Kidney epithelial cell (primary cell): ENCODE measurements at places on chromosomes 12 and 14. TPM values are rescaled to one million over a fixed set of nuclear protein-coding genes. Genes with fewer than 3 reads are reported as not detected.

DNA sequence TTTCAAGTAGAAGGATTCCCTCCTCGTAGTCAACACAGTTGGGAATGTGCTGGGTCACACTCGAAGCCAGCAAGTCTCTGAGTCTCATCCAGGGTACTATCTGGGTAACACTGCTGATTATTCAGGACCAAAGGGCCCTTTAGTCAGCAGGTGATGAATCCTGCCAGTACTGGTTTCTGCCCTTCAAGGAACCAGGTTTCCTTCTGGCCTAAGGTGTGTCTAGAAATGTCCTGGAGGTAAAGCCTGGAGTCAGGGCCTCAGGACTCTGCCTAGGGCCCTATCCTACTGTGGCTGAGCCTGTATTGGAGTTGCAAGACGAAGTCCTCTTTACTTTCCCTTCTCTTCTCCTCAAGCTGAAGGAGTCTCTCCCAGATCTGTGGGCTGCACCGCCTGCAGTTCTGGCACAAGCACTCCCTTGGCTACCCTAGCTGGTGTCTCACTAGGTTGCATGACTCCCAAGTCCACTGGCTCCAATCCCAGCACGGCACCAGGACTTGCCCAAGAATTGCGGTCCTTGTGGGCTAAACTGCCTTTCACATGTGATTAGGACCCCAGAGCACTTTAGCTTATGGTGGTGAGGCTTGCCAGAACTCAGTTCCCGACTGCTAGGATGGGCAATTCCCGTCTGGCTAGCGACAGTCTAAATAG, 193.7 kb upstream of the PDE3A start:
- no peak for DNase-seq

The CLEC2B gene
- total RNA-seq = 0.50 TPM in 1 of 2 replicates, not detected in the other

GRCh38 chr12:102970780-102971179, 13.3 kb downstream of the ASCL1 start:
- no peak for DNase-seq

GRCh38 chr12:54337854-54338650, 13.1 kb downstream of the COPZ1 start:
- DNase-seq = no peak

GRCh38 chr12:113407931-113408600, 4.4 kb upstream of the SDS start:
- DNase-seq = no peak

The SERPINA9 gene
- not detected in 2 replicates for total RNA-seq

DNA sequence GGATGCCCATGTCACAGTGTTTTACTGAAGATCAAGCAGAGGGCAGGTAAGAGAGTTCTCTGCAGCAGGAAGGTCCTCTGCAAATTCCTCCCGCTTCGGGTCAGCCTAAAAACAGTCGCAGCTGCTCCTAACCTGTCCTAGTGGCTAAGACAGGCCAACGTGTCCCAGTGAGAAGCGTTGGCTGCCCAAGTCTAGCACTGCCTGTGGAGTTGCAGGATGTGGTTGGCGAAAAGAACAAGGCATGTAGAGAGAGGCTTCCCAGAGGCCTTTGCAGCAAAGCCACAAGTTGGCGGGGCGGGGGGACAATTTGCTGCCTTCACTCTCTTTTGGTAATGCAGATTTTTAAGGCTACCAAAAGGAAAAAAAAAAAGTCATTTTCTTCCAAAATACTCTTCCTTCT, 340.1 kb downstream of the BCL11B start:
- DNase-seq = no peak

The SPTB gene
- 0.21 and 0.54 TPM in 2 replicates for total RNA-seq

GRCh38 chr14:65709576-65709975, 297.0 kb downstream of the FUT8 start:
- DNase-seq = no peak

The OR11H12 gene
- total RNA-seq = not detected in 2 replicates

The ITPR2 gene
- 16.3 and 19.9 TPM in 2 replicates for total RNA-seq

- DNase-seq = no peak
Observed at GRCh38 chr12:93135286-93136239, 206.5 kb upstream of the EEA1 start.

DNA sequence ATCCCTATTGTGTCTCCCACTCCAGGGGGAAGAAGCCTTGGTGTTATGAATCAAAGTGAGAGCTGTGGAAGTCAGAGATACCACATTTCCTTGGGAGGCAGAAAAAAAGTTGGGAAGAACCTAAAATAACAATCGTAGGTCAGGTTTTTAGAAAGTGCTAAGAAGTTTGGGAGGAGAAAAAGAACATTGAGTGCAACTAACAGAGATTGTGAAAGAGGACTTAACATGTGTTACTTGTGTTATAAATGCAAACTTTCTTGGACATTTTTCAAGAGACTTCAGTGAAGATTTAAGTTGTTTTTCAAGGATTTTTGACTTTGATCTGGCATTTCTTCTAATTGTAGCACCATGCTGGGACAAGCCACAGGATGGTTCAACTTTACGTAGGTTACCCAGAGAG, 7.8 kb upstream of the ERP27 start:
- DNase-seq = no peak

GRCh38 chr12:24084800-24085199, 135.3 kb upstream of the SOX5 start:
- DNase-seq = no peak

The ARHGAP9 gene
- 1.1 and 2.9 TPM in 2 replicates for total RNA-seq

The TAS2R8 gene
- 0.08 TPM in 1 of 2 replicates, not detected in the other for total RNA-seq

GRCh38 chr12:65568517-65568916, 255.8 kb upstream of the HMGA2 start:
- DNase-seq = no peak

GRCh38 chr12:56571121-56571520, 49.5 kb downstream of the RBMS2 start:
- DNase-seq = no peak

- no peak for DNase-seq
Observed at GRCh38 chr14:67800743-67801142, 15.6 kb downstream of the ZFYVE26 start.

The DPF3 gene
- total RNA-seq = 0.79 TPM in 1 of 2 replicates, not detected in the other

DNA sequence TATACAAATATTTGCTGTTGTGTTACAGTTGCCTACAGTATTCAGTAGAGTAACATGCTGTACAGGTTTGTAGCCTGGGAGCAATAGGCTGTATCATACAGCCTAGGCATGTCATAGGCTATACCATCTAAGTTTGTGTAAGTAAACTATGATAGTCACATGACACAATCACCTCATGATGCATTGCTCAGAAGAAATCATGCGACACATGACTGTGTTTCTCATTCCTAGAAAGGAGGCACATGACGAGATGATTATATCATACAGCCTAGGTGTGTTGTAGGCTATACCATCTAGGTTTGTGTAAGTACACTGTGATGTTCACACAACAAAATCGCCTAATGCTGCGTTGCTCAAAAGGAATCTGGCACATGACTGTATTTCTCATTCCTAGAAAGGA, 31.9 kb downstream of the NOPCHAP1 start:
- DNase-seq = no peak

DNA sequence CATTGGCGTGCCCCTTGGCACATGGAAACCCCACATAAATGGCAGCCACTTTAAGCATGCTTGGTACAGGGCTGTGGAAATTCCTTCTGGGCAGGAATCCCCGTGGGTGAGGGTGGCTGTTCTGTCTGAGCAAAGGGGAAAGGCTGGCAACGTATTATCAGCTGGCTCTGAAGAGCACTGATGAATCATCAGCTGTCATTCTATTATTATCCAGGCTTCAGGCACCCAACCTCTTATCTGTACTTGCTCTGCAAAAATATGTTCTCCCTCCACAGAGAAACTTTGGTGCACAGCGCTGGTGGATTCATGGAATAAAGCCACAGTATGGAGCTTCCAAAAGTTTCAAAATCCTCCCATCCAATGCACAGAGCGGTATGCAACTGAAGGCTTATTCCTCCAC, 167.1 kb downstream of the TBX5 start:
- no peak for DNase-seq

DNA sequence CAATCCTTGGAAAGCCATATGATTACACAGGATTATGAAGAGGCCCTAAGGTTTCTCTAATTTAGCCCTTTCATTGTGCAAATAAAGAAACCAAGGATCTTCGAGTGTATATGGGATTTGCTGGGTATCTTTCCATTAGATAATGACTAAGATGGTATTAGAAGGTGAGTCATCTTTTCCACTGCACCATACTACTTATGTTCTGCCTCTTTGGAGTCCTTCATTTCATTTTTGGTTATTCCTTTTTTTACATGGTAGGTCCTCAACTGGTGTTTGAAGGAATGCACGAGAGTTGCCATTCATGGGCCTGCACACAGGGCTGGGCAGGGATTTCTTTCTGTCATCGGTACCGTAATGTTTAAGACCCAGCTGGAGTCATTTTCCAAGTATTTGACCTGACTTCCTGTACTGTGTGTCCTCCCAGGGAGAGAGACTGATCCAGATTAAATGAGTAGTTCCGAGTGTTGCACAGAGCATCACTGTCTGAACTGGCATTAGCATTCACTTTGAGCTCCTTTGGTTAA, 85.7 kb downstream of the BORCS5 start:
- no peak for DNase-seq

GRCh38 chr12:26573225-26573909, 259.6 kb downstream of the ITPR2 start:
- no peak for DNase-seq

DNA sequence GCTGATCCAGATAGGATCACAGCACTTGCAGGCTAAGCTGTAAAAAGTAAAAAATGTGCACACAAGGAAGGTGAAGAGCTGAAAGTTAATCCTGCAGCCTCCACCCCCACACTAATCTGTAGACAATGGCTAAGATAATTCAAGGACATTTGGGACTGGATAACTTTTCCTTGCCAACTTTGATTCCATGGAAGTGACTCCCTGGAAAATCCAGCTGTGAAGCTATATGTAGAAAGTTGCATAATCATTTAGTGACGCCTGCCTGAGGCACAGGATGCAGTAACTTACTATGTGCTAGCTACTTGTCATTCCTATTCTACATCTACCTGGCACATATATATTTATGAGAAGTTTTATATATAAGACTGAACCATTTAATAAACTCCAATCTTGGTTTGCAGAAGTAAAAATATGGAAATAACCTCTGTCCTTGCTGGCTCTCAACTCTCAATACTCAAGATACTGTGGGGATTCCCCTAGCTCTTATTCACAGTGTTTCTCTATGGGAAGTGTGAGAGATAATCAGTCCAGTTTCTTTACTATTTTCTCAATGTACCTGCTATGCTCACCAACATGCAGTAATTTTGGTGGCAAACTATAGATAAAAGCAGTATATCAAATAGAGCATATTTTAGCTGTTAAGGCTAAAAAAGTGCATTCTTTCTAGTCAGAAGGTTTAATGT, 14.8 kb downstream of the LDHB start:
- DNase-seq = no peak

The CLEC7A gene
- 0.07 and 0.13 TPM in 2 replicates for total RNA-seq

DNA sequence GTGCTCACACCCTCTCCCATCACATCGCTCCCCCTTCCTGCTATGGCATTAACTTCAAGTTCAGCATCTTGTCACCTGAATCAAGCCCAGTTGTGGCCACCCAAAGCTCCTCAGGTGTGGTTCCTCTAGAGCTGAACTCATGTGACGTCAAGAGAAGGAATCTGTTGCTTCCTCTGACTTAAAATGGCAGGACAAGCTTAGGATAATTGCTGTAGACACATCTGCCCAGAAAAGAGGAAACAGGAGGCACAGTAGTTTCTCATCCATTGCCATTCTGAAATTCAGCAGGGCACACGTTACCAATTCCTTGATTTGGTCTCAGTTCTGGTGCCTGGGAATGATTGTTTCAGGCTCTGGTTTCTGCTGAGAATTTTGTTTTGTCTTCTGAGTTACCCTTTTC, 52.1 kb downstream of the RCOR1 start:
- DNase-seq = no peak

The CCDC196 gene
- not detected in 2 replicates for total RNA-seq

GRCh38 chr14:101877766-101878165, 86.6 kb upstream of the DYNC1H1 start:
- no peak for DNase-seq

The OAS2 gene
- total RNA-seq = 1.0 and 3.6 TPM in 2 replicates

The CAPRIN2 gene
- total RNA-seq = 25.9 and 30.2 TPM in 2 replicates

The SPX gene
- 7.5 and 9.4 TPM in 2 replicates for total RNA-seq

GRCh38 chr12:118219772-118220171, 83.8 kb downstream of the PEBP1 start:
- DNase-seq = no peak

The MYH6 gene
- not detected in 2 replicates for total RNA-seq

DNA sequence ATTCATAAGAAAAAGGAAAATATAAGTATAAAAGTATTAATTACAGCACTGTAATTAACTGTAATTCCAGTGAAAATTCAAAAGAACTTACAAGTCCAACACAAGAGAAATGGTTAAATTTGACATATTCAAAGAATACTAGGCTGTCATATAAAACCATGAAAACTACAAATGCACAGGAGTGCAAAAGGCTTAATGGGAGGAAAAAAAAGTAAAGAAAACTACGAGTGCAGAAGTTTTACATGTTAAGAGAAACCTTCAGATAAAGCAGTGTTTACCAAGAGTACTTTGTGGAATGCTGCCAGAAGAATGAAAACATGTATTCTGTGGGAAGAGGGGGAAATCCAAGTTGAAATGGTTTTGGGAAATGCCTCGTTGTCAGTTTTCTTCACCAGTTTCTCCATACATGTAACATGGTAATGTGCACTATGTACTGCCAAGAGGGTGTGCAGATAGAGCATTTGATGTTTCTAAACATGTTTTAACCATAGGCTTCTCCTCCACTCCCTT, 9.1 kb downstream of the HEATR5A start:
- DNase-seq = no peak

DNA sequence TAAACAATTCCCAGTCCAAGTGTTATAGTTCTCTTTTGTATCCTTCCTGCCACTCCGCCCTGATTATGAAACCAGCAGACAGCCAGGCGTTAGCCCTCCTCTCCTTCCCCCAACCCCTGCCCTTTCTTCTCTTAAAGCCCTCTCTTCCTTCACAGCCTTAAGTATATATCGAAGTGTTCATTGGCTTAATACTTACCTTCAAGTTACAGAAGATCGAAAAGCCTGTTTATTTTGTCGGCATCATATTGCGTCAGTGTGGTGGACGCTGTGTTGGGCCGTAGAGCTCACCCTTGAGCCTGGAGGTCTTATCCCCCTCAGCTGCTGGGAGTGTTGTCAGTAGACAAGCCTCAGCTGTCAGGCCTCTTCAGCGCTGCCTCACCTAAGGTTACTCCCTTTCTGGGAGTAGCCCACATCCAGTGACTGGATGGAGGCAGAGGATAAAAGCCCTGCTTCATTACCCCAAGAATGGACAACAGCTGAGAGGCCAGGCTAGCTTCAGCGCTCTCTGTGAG, 36.2 kb downstream of the CMAS start:
- DNase-seq = no peak

The KRT6C gene
- total RNA-seq = not detected in 2 replicates

DNA sequence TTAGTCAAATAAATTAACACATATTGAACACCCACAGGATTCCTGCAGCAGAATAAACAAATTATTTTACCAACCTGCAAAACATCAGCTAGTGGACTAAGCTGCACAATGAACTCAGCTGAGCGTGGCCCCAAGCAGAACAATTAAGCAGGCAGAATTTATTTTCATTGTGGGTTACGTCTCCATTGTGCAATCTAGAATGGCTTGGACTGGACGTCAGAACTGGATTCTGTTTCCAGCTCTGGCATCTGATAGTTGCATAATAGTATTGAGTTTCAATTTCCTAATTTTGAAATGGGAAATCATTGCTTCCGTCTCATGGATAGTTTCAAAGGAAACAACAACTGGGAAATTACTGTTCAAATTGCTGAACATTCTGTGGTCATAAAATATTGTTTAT, 35.5 kb upstream of the RERG start:
- no peak for DNase-seq
